Activated T-cell treated with anti-CD3 and anti-CD28 coated beads for 1 hour (primary cell): ENCODE measurements at places on chromosomes 6 and 20.

DNA sequence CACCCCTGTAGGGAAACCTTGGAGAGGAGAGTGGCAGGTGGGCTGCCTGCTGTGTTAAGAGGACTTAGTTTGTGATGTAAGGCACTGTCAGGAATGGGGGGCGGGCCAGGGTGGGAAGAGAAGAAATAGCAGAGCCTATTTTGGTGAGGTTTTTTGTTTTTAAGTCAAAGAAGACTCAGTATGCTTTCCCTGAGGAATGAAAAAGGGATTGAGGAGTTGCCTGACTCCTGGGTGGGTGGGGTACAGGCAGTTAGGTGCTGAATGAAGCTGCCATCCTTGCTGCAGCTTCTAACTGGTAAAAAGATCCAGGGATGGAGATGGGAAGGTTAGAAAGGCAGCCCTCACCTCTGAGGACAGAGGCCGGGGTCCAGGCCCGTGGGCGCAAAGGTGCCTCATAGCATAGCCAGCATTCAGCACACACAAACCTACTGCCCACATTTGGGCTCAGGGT, 37.9 kb downstream of the PLCG1 start:
- DNase-seq: no peak

- no peak for DNase-seq
Measured at GRCh38 chr6:136037876-136038460, 186.5 kb downstream of the PDE7B start.

DNA sequence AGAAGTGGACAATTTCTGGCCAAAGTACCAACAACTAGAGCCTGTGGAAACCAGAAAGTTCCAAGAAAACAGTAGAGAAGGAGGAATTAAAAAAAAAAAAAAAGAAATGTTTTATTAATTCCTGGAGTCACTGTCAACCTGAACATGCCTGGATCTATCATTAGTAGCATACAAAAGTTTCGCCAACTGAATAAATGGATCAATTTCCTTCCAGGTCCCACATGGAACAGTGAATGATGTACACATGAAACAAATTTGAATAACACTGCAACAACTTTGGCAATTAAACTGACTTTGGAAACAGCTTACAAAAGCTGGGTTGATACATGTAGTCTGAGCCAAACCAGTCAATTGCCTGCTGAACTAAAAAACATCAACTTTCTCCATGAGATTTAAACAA, 90.0 kb upstream of the HMGCLL1 start:
- no peak for DNase-seq

GRCh38 chr20:4369798-4370124, 351.9 kb upstream of the PRND start:
- DNase-seq: no peak

- no peak for DNase-seq
Measured at GRCh38 chr6:43402820-43403219, 24.5 kb upstream of the ABCC10 start.

DNA sequence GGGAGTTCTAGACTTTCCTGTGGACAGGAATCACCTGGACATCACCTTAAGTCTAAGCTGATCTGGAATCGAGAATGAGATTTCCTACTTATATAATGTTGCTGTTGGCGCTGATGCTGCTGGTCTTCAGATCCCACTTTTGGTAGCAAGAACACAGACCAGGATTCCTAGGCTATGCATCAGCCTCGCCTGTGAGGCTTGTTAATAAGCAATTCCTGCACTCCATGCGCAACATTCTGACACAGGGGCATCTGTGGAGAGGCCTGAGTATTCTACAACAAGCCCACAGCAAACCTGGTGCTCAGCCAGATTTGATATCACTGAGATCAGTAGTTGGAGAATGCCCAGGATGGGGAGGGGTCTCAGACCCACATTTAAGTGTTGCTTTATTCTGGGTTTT, 52.0 kb upstream of the TRIM26 start:
- DNase-seq: no peak

DNA sequence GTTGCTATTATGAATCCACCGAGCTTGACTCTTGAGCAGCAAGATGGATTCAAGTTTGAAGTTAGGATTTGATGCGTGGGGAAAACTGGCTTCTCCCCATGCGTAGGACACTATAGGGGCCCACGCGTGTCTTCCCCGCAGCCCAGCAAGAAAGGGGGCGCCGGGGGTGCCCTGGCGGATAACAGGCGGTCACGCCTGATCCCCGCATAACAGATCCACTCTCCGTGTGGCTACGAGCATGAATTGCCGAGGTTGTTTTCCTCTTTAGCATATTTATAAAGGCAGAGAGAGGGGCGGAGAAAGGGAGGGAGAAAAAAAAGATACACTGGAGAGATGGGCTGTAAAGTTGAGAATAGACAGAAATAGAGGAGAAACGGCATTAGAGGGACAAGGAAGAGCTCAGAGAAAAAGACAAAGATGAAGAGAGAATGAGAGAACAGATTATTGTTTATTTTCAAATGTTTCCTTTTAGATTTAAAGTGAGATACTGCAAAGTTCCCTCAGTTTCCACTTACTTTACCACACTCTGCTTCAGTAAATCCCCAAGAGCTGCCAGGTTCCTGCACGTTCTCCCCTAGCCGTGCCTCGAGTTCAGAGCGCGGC, 32.0 kb downstream of the TFAP2A start:
- DNase-seq: no peak

DNA sequence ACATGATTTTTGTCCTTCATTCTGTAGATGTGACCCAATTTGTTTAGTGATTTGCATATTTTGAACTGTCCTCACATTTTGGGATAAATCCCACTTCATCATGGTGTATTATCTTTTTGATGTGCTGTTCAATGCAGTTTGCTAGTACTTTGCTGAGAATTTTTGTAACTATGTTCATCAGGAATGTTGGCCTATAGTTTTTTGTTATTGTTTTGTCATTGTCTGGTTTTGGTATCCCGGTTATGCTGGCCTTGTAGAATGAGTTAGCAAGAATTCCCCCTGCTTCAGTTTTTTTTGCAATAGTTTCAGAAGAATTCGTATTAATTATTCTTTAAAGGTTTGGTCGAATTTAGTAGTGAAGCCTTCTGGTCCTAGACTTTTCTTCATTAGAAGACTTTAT, 11.9 kb downstream of the KIF25 start:
- no peak for DNase-seq

GRCh38 chr20:39873286-39873685, 815.8 kb downstream of the MAFB start:
- no peak for DNase-seq

GRCh38 chr20:14785065-14785743, 447.8 kb upstream of the FLRT3 start:
- no peak for DNase-seq

DNA sequence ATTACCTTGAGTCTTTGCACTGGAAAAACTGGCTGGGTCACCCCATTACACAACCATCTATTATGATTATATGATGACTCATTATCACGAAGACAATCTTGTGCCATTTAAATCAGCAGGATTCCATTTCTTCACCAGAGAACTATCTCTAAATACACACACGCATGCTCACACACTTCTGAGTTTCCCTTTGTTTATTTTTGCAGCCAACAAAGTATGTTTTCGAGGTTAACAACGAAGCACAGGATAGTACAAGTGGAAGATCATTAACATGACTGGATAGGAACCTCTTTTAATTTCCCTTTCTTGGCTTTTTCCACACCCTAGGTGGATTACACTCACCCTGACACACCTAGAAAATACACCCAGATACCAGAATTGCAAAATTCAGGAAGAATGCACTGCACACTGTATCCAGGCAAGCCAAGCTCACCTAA, 18.9 kb downstream of the PERP start:
- no peak for DNase-seq

DNA sequence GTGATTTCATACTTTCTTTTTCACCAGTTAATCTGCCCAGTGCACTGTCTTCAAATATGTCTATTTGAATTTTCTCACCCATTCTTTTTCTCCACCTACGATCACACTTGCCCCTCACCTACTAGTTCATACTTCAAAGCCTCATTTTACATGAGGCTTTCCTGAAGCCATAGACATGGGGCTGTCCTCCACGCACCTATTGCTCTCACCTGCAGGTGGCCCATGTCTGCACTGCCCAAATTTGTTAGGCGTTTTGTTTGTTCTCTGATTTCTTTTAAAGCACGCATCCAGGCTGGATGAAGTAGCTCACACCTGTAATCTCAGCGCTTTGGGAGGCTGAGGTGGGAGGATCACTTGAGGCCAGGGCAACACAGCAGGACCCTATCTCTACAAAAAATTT, 106.8 kb upstream of the RIPOR2 start:
- no peak for DNase-seq

DNA sequence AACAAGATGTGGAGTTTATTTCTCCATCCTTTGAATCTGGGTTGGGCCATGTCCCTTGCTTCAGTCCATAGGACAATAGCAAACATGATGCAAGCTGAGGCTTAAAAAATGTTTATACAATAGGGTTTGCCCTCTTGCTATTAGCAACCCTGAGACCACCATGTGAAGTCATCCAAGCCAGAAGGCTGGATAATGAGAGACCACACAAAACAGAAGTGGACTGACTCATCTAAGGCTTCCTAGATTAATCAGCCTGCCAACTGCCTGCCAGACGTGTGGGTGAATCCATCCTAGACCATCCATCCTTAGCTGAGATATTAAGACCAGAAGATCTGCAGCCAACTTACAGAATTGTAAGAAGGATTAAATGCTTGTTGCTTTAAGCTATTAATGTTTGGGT, 38.1 kb upstream of the ISM1 start:
- no peak for DNase-seq

DNA sequence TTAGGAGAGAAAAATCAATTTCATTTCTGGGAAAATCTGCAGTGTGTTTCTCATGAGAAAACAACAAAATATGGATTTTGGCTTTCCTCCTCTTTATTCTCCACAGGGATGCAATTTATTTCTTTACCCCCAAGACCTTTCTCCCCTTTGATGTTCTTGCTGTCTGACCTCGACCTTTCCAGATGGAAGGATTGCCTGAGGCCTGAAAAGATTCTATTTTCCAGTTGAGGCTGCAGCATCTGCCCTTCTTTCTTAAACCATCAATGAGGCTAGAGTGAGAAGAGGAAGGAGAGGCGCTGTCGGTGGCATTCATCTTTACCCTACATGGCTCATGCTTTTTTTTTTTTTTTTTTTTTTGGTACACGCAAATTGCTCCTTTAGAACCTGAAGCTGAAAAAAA, 344.2 kb upstream of the BTBD3 start:
- DNase-seq: no peak

GRCh38 chr6:12769556-12770256, 53.1 kb downstream of the PHACTR1 start:
- no peak for DNase-seq

- peak; percentile 48 for DNase-seq
Measured at GRCh38 chr6:154928325-154928922, 66.7 kb upstream of the TIAM2 start.

GRCh38 chr6:84653027-84653551, 111.3 kb downstream of the TBX18 start:
- no peak for DNase-seq

- DNase-seq: peak; percentile 53
Measured at GRCh38 chr6:152338335-152339125, 298.6 kb downstream of the SYNE1 start.

GRCh38 chr20:61493798-61494305, 241.8 kb downstream of the CDH4 start:
- DNase-seq: no peak

DNA sequence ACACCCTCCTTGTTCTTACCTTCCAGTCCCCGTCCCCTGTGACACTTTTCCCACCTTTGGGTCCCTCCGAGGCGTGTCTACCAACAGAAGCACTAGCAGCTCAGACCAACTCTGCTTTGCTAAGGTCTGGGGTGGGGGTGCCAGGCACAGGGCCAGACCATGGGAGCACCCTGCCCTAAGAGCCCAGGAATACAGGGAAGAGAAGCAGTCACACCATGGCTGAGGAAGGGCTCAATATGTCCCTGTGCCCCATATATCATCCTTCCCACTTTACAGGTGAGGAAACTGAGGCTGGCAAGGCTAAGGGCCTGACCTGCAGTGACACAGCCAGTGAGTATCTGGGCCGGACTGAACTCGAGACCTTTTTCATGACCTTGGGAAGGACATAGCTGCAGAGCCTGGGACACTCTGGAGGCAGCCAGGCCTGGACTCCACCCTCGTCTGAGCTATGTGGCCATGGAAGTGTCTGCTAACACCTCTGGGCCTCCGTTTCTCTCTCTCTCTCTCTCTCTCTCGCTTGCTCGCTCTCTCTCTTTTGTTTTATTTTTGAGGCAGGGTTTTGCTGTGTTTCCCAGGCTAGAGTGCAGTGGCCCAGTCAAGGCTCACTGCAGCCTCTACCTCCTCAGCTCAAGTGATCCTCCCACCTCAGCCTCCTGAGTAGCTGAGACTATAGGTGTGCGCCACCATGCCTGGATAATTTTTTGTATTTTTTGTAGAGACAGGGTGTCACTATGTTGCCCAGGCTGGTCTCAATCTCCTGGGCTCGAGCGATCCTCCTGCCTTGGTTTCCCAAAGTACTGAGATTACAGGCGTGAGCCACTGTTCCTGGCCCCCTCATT, 156.7 kb downstream of the GRM4 start:
- DNase-seq: no peak

GRCh38 chr20:62427172-62428001, at the start of gene RBBP8NL:
Gene RBBP8NL, minus strand, starts transcription at chr20:62427539. Its CDS starts 7,892 bp downstream, at chr20:62419647.
- DNase-seq: no peak

DNA sequence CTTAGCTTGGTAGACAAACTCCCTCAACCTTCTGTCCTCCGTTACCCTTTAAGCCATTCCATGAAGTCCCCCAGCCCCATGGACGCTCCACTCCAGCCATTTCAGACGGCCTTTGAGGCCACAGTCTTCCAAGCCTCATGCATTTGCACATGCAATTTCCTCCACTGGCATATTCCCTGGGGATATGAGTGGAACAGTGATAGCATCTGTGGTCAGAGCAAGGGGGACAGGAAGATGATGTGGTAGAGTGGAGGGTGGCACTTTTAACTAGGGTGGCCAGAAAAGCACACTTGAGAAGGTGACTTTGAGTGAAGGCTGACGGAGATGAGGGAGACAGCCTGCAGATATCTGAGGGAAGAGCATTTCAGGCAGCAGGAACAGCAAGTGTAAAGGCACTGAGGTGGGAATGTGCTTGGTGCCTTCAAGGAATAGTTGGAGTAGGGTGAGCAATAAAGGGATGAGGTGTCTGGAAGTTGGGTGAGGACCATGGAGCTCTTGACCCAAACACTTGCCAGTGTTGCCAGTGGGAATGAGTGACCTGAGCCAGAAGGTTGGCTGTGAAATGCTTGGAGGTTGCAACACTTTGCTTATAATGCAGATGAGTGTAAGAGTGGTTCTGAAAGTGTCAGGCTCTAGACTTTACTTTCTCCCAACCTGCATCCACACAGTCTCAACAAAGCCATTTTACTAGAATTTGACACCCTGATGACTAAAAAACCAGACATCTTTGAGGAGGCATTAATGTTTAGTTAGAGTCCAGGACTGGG, 275.6 kb upstream of the SUPT3H start:
- DNase-seq: no peak

DNA sequence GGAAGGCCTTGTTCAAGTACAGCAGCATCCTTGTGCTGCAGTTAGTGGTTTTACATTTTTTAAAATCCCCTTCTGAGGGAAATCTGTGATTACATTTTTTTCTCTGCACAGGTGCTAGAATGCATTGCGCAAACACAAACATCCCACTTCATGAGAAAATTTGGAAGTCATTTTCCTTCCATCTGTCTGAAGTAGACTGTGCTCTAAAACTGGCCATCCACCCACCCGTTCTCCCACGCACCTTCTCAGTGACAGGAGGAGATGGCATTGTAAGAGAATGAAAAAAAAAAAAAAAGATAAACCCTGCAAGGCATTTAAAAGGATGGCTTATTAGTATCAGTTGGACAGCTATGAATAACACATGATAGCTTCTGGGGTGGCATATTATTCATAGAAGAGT, 65.0 kb downstream of the SOBP start:
- DNase-seq: no peak

GRCh38 chr20:15565786-15566185, 1007.5 kb downstream of the KIF16B start:
- DNase-seq: no peak

GRCh38 chr20:44576297-44576696, 6.1 kb upstream of the PKIG start:
- DNase-seq: no peak
